ENCODE measurements at places on chromosomes 2 and 18. TPM values are rescaled to one million over a fixed set of nuclear protein-coding genes. Genes with fewer than 3 reads are reported as not detected.

DNA sequence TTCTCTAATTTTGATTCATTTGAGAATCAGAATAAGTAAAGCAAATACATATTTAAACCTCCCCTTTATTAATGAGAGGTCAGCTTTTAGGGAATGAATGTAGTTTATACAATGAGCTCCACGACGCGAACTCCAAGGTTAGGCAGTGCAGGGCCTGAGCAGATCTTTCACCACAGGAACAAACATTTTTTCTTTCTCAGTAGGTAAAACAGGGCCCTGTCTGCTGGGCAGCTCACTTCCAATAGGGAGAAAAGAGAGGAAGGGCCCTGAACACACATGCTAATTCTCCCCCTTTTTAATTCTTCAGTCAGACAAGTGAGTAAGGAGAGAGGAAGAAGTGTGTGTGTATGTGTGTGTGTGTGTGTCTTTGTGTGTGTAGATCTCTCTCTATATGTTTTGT lies 682.4 kb upstream of the TMEFF2 start:
- DNase-seq: no peak

DNA sequence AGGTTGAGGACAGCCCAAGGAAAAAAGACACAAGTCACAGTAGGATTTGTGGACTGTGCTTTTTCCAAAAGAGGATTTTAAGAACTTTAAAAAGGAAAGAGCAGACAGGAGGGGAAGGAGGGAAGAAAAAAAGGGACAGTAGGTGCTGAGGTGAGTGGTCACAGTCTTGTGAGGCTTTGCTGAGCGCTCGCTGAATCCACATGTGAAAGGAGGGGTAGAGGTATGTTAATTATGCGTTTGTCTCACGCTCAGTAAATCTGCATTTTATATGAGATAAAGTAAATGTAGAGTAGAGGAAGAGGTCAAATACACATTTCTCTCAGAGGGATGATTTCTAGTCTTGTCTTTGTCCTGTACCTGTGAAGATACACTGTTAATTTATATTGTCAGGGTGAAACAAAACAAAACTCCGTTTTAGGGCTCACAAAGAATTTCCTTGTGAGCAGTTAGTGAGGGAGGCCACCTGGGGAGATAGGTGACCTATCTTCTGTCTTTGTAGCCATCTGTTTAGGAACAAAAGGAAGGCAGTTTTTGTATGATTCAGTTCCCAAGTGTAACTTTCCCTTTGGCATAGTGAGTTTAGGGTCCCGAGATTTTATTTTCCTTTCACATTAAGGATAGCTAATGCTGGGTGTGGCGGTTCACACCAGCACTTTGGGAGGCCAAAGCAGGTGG lies 25.3 kb downstream of the GNAL start:
- DNase-seq: no peak

POTEJ gene
- not detected for total RNA-seq

ITPRID2 gene
- total RNA-seq: 121 TPM

DNA sequence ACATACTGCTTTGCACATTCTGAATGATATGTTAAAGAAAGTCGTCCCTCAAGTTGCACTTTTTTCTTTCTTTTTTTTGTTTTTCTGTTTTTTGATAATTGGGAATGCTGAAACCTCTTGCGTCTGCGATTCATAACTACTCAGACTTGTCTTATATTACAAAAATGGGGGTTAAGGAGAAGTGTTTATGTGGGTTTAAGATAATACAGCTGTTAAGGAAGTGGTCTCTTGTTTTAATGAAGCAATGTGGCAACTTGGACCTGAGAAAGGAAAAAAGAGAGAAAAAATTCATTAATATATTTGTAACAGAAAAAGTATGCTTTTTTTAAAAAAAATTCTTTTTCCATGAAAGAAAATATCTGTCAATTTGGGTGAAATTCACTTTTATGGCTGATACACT lies 268.5 kb upstream of the CCDC68 start:
- no peak for DNase-seq

- DNase-seq: no peak
These were observed 34.2 kb upstream of the PRLH start for GRCh38 chr2:237532160-237532559.

- no peak for DNase-seq
These were observed 59.5 kb downstream of the MYCN start for GRCh38 chr2:15999596-16000469.
